Activated CD8-positive, alpha-beta memory T cell treated with anti-CD3 and anti-CD28 coated beads for 4 hours (primary cell): ENCODE measurements at places on chromosomes 11 and 22.

DNA sequence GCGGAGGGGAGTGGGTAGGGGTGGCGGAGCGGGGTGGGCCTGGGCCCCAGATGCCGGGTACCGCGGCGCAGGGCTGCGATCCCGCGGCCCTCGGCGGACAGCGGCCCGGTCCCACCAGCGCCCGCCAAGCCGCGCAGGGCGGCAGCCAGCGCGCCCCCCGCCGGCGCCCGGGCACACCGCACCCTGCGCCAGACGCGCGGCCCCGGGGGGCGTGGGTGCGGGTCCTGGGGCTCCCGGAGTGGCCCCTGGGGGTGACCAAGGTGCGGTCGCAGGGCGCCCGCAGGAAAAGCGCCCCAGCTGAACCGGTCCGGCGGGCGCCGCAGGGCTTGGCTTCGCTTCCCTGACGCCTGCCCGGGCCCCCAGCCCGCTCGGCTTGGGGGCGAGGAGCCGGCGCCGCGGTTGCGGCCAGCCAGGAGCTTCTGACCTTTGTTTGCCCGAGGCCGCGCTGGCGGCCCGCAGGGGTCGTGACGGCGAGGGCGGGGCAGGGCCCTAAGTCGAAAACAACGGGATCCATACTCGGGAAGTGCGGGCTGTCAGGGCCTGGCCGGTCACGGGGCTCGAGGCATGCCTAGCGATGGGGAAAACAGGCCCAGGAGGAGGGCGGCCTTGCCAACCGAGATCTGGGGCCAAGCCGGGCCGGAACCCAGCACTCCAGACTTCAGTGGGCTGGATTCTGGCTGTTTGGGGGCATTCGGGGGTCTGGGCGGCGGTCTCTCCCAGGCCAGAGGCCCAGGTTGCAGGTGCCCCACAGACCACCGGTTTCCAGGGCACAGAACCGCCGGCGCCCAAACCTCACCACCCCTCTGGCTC is 581 bp upstream of the AP5B1 start:
- DNase-seq: no peak

GRCh38 chr11:4924239-4924638 is at the start of gene OR51G1:
TSS of gene OR51G1 (minus strand) at chr11:4924339. CDS start at chr11:4924339, 0 bp downstream.
- no peak for DNase-seq

- DNase-seq: no peak
Measured at GRCh38 chr22:29821291-29822016, 16.6 kb downstream of the ASCC2 start.

- DNase-seq: no peak
Measured at GRCh38 chr11:3735827-3736226, 61.5 kb downstream of the NUP98 start.

GRCh38 chr11:92482492-92483060 is 258.0 kb downstream of the FAT3 start:
- DNase-seq: no peak

- no peak for DNase-seq
Measured at GRCh38 chr11:95108671-95109551, 19.3 kb downstream of the ENDOD1 start.

GRCh38 chr11:35142481-35143075 is 3.6 kb downstream of the CD44 start:
- DNase-seq: no peak

GRCh38 chr11:45754261-45754709 is 50.7 kb upstream of the SLC35C1 start:
- DNase-seq: no peak

GRCh38 chr11:61728940-61729219 is 23.6 kb upstream of the MYRF start:
- no peak for DNase-seq

DNA sequence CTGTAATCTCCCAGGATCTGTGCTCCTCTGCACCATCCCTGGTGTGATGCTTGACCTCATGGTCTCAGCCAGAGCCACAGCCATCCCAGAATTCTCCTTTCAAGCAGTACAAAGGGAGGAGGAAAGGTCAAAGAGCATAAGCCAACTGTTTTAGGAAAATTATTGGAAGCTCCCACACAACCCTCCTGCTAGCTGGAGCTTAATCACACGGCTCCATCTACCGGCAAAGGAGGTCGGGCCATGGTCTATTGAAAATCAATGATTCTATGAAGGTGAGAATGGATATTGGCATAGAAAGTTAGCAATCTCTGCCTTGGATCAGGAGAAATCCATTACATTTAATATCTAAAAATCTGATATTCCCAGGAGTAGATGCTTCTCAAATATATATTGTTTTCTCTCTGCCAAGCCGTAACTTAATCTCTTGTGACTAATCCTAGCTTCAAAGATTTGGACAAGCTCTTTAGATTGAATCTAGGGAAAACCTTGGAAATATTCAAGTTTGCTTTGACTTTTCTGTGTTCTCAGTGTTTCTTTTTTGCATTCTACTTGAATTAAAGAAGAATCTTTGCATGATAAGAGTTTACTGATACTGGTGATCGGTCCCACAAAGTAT is 259.6 kb downstream of the NTM start:
- no peak for DNase-seq

GRCh38 chr11:82056450-82056849 is 677.2 kb downstream of the FAM181B start:
- no peak for DNase-seq

DNA sequence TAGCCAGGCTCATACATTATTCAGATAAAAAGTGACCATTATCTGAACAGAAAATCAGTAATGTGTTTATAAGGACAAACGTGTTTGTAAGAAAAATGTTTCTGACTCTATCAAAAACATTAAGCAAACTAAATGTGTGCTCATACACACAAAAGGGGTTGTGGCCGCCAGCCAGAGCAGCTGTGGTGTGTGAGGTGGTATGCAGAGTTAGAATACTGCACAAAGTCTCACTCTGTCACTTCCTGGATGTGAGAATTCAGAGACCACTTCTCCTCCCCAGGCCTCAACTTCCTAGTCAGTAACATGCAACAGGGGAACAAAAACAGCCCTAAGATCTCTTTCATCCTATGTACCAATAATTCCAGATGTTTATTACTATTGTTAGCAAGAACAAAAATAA is 9.4 kb downstream of the OR5B21 start:
- DNase-seq: no peak

DNA sequence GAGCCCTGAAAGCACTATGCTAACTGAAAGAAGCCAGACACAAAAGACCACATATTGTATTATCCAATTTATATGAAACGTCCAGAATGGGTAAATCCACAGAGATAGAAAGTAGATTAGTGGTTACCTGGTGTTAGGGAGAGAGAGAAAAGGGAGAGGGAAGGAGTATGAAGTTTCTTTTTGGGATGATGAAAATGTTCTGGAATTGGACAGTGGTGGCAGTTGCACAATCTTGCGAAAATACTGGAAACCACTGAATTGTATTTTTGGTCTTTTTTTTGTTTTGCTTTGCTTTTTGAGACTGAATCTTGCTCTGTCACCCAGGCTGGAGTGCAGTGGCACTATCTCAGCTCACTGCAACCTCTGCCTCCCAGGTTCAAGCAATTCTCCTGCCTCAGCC is 63.5 kb downstream of the MRTFA start:
- no peak for DNase-seq

- no peak for DNase-seq
Measured at GRCh38 chr11:13897646-13898276, 64.8 kb upstream of the SPON1 start.

DNA sequence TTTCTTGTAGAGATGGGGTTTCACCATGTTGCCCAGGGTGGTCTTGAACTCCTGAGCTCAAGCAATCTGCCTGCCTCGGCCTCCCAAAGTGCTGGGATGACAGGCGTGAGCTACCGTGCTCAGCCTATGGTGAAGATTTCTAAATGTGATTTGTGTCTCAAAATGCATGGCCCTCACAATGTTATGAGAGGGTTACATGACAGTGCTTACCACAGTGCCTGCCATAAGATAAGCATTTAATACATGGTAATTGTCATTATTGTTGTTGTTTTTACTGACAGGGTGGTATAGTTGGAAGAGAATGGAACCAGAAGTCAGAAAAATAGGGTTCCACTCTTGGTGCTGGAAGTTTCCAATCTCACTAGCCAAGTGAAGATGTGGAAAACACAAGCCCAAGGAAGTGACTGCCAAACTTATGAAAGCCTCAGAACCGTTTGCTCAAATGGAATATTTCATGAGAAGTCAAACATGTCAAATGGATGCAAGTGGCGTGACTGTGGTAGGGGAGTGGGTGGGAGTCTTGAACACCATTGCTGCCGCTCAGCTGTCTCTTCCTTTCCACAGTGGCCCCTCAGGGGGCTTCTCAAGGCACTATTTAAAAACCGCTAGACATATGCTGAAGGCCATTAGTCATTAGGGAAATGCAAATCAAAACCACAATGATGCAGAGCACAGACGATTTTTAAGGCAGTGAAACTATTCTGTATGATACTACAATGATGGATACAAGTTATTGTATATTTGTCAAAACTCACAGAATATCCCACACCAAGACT is 29.1 kb upstream of the LMO2 start:
- DNase-seq: no peak

DNA sequence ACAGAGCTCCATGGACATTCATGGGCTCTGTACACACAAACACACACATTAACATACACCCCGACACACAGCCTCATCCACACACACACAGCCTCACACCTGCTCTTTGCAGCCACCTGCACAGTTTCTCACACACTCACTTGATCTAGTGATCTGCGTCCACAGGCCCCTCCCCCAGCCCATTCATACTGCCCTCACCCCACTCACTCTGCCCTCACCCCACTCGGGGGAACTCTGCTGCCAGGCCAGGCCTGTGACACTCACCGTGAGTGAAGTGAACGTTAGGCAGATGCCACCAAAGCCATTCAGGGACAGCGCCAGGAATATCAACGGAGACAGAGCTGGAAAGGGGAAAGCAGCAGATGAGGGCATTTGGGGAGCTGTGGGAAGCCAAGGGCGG is 15.0 kb downstream of the SLC43A1 start:
- no peak for DNase-seq

GRCh38 chr11:3615998-3616397 is 25.8 kb downstream of the ART5 start:
- no peak for DNase-seq

DNA sequence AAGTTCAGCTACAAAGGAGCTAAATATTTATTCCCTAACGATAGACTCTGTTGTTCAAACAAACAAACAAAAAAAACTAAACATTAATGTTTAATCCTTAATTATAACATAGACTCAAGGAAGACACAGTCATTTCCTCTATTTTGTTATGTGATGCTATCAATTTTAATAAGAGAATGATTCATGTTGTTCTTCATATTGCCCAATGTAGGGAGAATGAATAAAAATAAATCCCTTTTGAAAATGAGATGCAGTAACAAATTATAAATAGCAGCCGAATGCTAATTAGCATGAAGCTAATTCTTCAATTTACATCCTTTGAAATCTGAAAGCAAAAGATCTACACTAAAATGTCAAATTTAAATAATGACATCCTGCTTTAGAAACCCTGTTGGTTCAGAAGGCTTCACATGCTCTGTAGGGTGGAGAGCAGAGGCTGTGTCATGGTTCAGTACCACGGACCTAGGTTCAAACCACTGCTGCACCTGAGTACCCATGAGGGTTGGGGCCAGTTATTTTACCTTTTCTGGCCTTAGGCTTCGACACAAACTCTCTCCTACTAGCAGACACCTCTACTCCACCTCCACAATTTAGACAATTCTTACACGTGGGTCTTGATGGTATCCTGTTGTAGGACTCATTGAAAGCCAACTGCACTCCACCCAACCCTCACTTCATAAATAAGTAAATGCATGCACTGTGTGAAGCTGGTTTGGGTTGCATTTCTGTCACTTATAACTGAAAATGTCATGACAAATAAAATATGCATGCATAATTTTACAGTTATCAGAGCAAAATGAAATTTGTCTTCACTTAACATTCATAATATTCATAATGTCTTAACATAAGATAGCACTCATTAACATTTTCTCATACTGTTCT is 89.0 kb downstream of the RRAS2 start:
- no peak for DNase-seq

- DNase-seq: no peak
Measured at GRCh38 chr11:94747146-94747545, 21.0 kb upstream of the AMOTL1 start.

DNA sequence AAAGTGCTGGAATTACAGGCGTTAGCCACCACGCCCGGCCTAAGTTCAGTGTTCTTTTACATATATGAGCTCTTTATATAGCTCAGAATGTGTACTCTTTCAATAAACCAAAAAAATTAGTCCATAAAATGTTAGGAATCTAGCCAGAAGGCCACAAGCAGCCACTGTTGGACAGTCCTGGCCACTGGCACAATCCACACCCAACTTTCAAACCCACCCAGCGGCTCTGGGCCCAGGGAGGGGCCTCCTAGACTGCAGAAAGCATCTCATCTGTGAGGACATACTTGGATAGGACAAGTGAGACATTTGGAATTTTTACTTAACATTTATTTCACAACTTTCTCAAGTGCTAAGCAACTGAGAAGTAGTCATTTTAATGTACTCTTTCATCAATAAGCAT is 6.4 kb downstream of the PACSIN2 start:
- DNase-seq: no peak

DNA sequence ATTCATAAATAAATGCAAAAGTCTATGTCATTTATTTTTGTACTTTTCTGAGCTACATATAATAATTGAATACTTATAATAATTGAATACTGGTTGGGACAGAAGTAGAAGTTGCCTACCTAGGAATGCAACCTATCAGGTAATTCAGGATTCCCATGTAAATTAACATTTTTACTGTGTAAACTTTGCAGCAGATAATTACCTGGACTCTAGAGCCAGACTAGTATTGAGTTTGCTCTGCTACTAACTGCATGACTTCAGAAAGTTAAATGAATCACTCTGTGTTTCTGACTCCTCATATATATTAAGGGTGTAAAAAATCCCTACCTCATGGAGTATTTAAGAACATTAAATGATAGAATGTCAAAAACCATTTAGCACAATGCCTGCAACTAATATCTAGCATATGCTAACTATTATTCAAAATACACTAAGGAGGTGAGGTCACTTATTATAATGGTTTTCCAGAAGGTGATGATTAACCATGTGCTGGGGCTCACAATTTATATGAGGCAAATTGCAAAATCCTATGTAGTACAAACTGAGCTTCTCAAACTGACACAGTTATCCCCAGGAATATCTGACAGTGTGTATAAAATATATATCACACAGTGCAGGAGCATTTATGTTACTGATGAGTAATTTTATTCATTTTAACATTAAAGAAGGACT is 138.1 kb upstream of the ANO3 start:
- DNase-seq: no peak

DNA sequence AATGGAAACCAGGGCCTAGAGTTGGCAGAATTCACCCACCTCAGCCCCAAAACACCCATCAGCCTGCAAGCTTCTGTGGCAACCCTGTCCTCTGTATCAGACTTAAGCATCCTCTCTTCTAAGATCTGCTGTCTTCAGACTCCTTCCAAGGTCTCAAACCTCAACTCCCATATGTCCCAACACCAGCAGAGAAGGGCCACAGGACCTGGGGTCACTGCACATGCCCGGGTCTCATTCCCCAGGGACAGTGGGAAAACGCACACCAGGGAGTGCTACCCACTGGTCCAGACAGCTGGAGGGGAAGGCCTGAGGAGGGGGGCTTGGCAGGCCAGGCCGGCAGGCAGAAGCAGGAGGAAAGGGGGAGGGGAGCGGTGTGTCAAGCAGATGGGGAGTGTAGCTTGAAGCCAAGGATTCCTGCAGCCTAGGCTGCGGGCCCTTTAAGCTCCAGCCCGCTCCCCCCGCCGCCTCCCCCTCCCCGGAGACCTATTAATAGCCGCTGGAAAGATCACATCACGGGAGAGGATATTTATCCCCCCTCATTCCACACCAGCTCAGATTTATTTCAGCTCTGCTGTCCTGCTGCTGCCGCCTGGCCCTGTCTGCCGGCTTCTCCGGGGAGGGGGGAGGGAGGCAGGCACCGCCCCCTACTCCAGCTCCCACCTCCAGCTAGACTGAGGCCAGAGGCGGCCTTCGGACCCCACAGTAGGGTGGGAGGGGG is 16.7 kb downstream of the BCL9L start:
- DNase-seq: no peak

- no peak for DNase-seq
Measured at GRCh38 chr11:47355283-47356128, 3.0 kb upstream of the MYBPC3 start.
